NCI-H2029 treated with DMSO at 0.1 percent for 48 hours (cell line): ENCODE measurements at places on chromosomes 4 and X.

DNA sequence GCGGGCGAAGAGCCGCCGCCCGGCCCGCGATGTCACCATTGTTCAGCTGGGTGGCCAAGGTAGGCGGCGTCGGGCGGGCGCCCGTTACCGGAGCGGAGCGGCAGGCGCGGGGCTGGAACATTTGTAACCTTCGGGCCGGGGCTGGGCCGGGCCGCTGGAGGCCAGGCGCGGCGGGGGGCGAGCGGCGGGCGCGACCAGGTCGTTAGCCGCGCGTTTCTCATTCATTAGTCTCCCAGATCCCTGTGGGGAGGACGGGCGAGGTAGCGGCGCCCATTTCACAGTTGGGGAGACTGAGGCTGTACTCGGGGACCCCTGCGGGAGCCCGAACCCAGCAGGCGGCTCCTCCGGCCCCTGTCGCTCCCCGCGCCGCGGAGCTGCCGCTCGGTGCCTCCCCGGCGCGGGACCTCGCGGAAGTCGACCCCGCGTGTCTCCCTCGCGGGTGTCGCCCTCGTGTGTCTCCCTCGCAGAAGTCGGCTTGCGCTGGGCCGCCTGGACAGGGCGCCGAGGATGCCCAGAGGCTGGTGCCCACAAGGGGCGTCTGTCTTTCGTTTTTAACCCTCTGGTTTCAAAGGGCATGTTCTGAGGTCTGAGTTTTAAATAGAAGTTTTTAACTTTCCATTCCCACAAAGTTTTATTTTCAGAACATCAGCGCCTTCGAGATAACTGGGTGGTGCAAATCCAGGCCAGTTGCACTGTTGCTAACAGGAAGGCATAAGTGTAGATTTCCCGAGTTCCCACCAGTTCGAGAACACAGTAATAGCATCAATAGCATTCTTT is 17.5 kb downstream of the PTTG2 start:
- DNase-seq, result no peak

- DNase-seq, result no peak
Measured at GRCh38 chr4:184317234-184317918, 99.7 kb upstream of the ENPP6 start.

GRCh38 chr4:75686346-75686745 is 13.1 kb upstream of the G3BP2 start:
- no peak for DNase-seq

DNA sequence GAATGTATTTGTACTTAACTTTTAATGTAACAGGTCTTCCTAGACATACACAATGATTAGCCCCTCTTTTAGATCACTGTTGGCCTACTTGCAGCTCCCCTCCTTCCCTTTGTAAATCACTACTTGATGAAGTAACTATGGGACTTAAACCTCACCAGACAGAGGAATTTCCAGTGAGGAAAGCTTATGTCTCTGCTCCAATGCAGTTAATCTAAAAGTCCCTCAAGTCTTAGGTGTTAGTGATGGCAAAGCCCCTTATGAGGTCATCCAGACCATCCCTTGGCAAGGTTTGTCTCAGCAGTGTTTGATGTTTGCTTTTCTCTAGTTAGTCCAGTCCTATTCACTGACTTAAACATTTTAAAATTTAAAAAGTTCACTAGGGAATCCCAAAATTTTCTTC is 877.3 kb upstream of the INTU start:
- no peak for DNase-seq

GRCh38 chr4:107482546-107482945 is 237.5 kb downstream of the PAPSS1 start:
- DNase-seq, result no peak

- no peak for DNase-seq
Measured at GRCh38 chrX:30414144-30414543, 105.0 kb upstream of the NR0B1 start.

DNA sequence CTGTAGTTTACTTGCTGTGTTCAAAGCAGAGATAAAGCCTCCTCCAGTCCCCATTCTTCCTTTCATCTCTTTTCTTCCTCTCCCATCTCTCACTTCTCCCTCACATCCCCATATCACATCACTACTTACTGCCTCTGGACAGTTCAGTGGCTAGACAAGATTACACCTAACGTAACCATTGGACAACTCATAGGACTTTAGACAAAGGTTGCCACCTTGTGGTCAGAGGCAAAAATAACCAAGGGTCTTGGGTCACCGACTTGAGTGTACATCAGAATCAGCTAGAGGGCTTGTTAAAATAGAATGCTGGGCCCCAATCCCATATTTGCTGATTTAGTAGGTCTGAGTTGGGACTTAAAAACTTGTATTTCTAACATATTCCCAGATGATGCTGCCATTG is 109.3 kb upstream of the DGKK start:
- peak; percentile 3 for DNase-seq

DNA sequence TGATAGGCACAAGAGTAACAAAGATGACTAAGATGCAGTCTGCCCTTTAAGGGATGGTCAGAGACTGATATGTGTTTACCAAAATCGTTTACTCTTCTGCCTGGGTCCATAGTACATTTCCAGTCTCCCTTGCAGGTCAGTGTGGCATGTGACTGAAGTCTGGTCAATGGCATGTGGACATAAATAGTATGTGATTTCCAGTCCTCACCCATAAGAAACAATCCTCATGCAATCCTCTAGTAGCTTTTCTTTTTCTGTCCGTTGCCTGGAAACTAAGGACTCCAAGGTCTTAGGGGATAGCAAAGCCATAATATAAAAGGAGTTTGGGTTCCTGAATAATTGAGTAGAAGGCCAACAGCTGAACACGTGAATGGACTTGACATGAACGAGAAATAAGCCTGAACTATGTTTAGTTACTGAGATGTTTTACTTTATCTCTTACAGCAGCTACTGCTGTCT is 1.1 kb downstream of the SLC9B2 start:
- no peak for DNase-seq

DNA sequence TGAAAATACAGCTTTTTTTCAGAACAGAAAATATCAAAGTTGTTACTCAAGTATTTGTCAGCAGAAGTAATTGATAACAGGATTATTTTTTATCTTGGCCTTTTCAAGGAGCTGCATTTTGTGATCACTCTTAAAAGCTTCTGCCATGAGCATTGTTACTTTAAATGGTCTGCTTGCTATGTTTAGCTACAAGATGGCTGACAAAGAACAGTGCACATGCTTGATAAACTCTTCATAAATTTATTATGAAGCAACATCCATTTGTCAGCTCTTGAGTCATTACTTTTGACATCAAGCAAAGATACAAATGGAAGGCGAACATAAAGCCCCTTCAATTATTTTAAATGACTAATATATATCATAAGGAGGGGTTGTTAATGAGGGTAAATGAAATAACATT is 205.4 kb upstream of the RPS6KA3 start:
- no peak for DNase-seq

DNA sequence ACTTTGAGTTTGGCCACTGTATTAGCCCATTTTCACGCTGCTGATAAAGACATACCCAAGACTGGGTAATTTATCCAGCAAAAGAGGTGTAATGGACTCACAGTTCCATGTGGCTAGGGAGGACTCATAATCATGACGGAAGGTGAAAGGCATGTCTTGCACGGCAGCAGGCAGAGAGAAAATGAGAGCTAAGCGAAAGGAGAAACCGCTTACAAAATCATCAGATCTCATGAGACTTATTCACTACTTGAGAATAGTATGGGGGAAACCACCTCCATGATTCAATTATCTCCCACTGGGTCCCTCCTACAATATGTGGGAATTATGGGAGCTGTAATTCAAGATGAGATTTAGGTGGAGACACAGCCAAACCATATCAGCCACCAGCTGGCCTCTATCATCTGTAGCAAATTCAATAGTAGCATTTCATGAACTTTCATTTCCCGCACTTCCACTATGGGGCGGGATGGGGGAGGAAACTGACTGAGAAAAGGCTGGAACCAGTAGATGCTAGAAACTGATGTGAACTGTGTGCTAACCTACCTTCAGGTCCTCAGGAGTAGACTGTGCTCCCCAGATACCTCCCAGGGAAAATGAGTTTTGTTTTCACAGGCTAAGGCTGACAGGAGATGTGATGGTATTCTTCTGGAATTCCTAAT is 35.3 kb upstream of the LGI2 start:
- DNase-seq, result no peak

- DNase-seq, result no peak
Measured at GRCh38 chrX:123525123-123525725, 207.6 kb downstream of the THOC2 start.

DNA sequence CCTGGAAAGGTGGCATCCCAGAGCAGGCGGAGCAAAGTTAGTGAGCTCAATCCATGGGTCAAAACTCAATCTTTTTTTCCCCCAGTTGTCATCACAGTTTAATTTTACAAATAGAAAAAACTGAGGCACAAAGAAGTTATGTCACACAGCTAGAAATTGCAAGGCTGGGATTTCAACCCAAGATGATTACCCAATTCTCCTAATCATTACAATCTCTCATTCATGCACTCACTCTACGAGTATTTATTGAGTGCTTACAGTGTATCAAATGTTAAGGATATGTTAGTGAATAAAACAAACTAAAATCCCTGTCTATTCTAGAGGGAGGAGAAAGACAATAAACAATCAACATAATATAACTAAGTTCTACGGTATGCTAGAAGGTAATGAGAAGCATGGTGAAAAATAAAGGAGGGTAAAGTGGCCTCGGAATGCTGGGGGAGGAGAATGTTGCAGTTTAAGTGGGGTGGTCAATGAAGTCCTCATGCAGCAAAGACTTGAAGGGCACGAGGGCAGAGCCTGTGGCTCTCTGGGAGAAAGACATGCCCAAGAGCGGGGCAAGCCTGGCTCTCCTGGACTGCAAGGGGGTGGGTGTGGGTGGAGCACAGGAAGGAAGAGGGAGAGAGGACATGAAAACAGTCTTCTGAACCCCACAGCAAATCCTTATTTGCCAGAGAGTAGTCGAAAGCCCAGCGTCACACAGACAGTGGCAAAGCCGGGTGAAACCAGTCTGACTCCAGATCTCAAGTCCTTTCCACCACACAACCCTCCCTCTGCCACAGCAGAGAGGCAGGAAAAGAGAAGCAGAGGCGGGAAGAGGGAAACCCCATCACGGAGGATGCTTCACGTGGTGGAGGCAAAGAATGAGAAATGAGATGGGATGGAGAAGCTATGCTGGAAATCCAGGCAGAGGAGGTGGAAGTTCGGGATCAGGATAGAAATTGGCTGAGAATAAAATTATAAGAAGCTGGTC is 48.3 kb downstream of the RAB33B start:
- DNase-seq, result no peak

- no peak for DNase-seq
Measured at GRCh38 chr4:6180841-6181631, 19.3 kb downstream of the JAKMIP1 start.

- no peak for DNase-seq
Measured at GRCh38 chr4:152273343-152273742, 262.5 kb downstream of the FBXW7 start.

DNA sequence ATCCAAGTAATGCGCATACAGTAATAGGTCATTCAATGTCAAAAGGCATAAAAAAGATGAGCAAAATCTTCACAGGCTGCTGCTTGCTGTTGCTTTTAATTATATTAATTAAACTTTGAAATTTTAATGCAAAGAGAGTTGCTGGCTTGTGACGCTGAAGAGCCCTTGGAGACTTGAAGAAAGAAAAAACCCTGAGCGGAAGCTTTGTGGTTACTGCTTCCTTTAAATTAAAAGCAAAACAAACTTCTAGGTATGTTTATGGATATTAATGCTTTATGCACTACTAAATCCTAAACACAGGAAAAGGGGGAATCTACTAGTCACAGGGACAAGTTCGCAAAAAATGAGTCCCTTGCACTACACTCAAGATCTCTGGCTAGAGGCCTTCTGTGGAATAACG is 166.7 kb downstream of the ANTXR2 start:
- DNase-seq, result no peak

- no peak for DNase-seq
Measured at GRCh38 chr4:12615822-12616221, 868.3 kb downstream of the RAB28 start.

DNA sequence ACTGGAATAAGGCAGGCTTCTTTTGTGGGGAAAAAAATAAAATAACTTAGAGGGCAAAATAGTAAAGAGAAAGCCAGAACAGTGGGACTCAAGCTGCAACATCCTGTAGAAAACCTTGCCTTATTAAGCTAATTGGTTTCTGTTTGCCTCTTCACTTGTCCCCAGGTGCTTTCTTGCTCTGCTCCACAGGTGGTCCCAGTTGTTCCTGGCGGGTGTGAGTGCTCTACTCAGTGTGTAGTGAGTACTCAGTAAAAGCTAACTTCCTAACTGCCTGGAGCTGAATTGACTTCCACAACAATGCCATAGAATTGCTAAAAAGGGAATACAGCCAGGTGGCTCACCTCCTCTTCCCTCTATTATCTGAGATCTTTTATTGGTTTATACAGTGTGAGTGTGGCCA is 930.2 kb downstream of the C4orf33 start:
- peak; percentile 36 for DNase-seq

DNA sequence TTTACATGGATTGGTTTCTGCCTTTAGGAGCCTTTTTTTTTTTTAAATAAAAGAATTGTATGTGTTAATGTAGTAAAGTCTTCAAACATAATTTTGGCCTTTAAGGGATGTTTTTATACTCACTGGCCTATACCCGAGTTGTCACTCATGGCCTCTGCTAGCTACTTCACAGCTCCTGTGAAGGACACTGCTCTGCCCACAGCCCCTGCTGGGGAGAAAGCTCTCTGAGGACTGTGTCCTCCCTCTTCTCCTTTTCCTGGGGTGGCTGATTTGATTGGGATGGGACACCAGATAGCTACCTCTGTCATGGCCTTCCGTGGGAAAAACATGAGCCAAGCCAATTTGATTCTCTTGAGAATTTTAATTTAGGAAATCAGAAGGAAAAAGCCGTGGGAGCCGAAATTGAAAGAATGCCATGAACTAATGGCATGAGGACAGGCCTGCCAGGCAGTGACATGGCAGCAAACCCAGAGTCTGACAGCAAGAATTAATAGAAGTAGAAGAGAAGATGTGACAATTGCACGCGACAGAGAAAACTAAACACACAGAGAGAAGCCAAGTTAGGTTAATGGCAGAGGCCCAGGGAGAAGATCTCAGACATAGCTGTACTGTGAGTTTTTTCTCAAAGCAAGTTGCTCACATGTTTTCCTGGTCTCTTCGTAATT is 81.4 kb downstream of the ARHGAP10 start:
- DNase-seq, result no peak

DNA sequence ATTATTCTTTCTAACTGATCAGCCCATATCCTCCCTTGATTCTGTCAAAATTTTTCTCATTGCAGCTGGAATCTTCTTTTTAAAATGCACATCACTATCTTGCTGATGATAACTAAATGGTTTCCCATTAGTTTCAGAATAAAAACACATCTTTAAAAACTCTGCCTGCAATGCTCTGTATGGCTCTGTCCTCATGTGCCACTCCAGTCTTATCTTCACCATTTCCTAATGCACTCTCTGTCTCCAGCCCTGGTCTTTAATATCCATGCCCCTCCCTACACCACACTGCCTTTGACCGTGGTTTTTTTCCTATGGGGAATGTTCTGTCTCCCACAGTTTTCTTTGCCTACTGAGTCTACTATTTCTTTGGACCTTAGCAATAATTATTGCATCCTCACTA is 244.1 kb upstream of the ARSJ start:
- DNase-seq, result no peak

GRCh38 chr4:40656201-40656863 is 26.7 kb upstream of the RBM47 start:
- DNase-seq, result no peak
